ENCODE measurements at places on chromosomes 12 and 14.

GRCh38 chr14:63421919-63422318 is 103.2 kb upstream of the GPHB5 start:
- DNase-seq, result no peak

DNA sequence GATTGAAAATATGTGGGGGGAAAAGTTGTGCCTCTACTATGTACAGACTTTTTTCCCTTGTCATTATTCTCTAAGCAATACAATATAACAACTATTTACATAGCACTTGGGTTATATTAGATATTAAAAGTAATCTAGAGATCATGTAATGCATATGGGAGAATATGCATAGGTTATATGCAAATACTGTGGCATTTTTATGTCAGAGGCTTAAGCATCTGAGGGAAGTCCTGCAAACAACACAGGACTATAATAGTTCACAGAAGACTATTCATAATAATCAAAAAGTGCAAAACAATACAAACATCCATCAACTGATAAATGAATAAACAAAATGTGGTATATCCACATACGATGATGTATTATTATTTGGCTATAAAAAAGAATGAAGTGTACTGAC is 33.7 kb downstream of the YAF2 start:
- no peak for DNase-seq

DNA sequence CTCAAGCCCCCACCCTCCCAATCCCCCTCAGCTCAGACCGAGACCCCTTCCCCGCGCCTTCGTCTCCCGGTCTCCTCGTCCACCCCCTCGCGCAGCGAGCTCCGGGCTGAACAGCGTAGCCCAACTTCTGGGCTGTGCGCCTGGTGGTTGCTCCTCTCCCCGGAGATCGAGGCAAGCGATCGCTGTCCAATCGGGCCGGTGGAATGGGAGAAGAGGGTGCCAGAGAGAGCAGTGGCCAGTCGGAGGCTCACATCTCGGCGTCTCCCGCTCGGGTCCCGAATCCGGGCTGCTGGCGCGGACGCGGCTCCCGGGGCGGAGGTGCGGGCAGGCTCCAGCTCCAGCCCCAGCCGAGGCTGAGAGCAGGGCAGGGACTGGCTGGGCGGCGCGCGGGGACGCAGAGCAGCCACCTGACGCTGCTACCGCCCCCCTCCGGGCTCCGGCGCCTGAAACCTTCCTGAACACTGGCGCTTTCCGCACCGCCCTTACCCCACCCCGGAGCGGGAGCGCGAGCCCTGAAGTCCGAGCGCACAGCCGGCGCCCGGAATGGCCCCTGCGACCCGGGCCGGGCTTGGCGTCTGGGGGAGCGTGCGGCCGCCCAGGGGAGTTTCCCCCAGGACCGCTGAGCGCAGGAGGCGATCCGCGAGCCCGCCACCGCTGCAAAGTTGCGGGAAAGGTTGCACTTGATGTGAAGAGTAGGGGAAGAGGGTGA is 508 bp upstream of the KCNH5 start:
- DNase-seq, result peak; percentile 16

- no peak for DNase-seq
These were observed 139.2 kb downstream of the RBM19 start for GRCh38 chr12:113826805-113827538.

GRCh38 chr12:117273091-117273490 is 82.8 kb upstream of the FBXO21 start:
- DNase-seq, result no peak

DNA sequence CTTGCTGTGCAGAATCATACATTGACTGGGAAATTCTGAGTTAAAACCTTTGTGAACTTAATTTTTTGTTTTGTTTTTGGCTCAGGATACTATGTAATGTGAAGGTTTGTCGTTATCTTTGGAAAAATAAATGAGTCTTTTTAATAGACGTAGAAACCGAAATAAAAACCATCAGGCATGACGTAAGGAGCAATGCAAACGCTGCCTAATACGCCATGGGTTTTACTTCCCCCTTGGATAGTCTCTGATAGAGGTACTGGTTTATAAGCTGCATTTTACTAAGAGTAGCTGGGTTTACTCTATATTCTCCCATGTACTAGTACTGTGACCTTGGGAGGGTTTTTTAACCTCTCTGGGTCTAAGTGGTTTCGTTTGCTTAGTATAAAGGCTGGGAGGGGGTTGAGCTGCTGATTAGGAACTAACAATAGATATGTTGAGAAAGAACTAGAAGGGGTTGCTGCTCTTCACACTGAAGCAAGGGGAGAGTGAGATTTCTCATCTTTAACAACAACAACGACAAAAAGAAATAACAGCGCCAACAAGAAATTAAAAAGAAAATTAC is 66.8 kb upstream of the SLCO1C1 start:
- DNase-seq, result no peak

DNA sequence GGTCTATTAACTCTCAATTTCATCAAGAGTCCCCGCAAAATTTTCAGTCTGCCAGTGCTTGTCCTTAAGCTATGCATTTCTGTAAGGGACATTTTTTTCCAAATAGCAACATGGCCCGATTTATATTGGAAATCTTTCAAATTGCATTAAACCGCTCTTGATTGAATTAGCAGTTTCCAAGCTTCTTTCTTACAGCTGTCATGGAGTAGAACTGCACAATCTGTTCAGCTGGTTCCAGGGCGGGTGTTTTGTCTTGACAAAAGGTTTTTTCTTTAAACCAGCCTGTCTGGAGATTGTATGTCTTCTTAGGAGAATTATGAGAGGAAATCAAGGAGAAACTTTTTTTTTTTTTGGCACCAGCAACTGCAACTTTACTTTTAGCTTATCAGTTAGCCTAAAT is 185.8 kb downstream of the ALG10B start:
- DNase-seq, result no peak

- DNase-seq, result no peak
These were observed 4.5 kb downstream of the OS9 start for GRCh38 chr12:57698414-57698813.

DNA sequence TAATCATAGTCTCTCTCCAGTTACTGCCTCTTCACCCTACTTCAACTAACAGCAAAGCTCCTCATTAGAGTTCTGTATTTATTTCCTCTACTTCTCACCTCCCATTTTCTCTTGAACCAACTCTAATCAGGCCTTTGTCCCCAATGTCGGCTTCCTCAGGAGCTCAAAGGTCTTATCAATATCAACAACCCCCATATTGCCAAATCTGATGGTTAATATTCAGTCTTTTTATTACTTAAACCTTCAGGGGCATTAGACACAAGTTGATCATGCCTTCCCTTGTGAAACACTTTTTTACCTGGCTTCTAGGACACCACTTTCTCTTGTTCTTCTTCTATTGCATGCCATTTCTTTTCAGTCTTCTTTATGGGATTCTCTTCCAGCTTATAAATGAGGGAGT is 509.0 kb downstream of the NELL2 start:
- DNase-seq, result no peak

- no peak for DNase-seq
These were observed 14.1 kb downstream of the TEDC1 start for GRCh38 chr14:105505101-105505500.

DNA sequence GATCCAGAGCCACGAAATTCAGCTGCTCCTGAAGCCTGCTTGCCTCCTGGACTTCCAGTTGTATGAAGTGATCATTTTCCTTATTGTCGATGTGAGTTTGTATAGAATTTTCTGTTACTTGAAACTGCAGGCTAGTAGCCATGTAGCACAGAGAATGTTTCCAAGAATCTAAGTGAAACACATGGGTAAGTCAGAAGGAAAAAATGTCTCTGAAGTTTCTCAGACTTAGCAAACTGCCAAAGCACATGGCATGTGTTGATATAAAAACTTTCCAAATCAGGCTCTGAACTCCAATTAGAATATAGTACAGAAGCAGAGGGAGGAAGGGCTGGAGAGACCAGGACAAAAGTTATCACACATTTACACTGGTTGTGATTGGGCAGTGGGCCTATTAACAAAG is 9.8 kb upstream of the PCNX1 start:
- no peak for DNase-seq

GRCh38 chr14:55130196-55130550 is 1.1 kb downstream of the LGALS3 start:
- no peak for DNase-seq

DNA sequence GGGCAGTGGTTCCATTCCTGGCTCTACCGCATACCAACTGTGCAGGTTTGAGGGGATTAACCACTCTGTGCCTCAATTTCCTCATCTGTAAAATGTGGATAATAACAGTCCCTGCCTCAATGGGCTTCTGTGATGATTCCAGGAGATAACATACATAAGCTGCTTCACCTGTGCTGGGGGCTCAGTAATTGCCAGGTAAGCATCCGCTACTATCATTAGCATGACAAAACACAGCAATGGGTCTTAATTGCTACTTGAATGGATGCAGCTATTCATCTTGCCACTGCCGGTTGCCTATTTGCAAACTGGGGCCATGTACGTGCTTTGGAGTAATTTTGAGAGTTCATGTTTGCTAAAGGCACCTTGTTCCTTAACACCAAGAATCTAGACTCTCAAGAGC is 132.6 kb downstream of the TMEM132D start:
- DNase-seq, result no peak

- DNase-seq, result no peak
These were observed 23.1 kb upstream of the DLK1 start for GRCh38 chr14:100703386-100704220.

DNA sequence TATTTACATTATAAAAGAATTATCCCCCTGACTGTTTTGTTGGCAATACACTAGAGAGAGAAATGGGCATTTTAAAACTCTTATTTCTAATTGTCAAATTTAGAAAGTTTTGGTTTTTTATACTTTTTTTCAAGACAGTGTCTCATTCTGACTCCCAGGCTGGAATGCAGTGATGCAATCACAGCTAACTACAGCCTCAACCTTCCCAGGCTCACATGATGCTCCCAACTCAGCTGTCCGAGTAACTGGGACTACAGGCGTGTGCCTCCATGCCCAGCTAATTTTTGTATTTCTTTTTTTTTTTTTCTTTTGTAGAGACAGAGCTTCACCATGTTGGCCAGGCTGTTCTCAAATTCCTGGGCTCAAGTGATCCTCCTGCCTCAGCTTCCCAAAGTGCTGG is 8.3 kb upstream of the OR11H6 start:
- DNase-seq, result no peak

DNA sequence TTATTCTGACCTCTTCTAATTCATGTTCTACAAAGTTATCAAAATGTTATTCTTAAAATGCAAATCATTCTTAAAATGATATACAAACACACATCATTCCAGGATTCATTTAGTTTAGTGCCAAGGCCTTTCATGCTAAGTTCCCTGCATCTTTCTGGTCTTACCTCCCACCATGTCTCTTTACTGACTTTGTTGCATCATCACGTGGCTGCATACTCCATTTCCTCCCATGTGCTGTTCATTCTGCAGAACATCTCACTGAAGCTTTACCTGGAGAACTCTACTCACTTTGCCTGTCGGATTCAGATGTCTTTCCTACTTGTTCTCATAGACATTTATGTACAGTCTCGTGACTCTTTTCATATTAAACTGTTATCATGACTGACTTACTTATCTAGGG is 278.1 kb downstream of the RAD51B start:
- no peak for DNase-seq

DNA sequence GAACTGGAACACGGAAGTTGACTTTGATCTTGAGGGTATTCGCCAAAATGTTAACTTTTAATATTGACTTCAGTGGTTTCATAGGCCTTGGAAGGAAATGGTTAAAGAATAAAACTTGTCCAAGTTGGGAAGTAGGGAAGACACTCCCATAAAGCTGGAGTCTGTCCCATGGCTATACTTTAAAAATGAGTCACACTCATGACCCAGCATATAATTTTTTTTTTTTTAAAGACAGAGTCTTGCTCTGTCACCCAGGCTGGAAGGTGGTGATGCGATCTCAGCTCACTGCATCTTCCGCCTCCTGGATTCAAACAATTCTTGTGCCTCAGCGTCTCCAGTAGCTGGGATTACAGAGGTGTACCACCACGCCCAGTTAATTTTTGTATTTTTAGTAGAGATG is 19.6 kb downstream of the TMPRSS12 start:
- DNase-seq, result no peak

DNA sequence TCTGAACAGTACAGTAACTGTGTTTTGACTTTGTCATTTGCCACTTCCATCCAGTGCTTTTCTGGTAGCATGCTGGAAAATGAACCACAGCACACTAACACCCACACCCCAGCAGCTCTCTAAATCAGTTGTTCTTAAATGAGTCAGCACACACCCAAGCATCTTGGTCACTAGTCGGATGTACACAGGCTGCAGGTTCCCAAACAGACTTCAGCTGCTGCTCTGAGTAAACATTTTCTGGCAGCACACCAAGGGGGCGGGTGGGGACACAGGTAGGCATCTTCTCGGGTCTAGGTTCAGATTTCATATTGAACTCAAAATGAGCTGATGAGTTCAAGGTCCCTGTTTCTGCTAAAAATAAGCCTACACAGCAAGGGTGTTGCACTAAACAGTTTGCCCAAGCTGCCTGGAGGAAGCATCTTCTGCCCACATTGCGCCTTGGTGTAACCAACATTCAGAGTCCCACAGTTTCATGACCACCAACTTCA is 39.8 kb downstream of the IFNG start:
- DNase-seq, result peak; percentile 85

DNA sequence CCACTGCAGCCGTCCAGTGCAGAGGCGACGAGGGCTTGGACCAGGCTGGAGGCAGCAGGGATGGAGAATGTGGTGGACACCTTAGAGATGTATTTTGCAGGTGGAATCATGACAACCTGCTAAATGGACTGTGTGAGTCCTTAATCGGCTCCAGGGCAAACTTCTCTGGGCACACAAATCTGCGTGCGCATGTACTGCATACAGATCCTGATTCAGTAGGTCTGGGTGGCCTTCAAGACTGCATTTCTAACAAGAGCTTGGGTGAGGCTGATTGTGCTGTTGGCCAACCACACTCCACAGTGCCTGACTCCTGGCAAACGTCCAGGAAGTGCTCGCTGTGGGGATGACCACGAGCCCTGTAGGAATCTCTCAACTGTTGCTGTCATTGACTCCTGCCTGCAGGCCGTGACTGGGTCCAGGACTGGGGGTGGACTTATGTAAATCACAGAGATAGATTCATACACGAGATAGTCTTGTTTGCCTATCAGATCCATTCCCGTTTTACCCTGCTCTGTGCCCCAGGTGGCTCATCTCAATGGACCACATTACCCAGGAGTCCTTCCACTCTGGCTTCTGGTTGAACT is 27.2 kb downstream of the JDP2 start:
- no peak for DNase-seq

DNA sequence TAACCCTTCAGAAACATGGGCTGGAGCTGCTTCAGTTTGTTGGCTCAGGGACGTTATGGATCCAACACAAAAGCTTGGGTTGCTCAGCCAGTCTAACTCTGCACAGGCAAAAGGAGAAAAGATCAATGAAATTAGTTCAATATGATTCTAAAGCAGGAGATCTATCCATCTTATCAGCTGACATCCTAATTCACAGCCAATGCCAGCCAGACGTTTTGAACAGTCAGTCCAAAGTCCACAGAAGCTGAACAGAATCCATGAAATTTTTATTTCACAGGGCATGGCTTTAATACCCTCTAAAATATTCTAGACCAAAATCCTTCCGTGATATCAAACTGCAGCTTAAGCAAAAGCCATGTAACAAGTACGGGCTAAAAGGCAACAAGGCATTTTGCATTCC is 13.7 kb downstream of the NRDE2 start:
- no peak for DNase-seq

- DNase-seq, result no peak
These were observed 64.8 kb downstream of the DACT1 start for GRCh38 chr14:58702441-58703160.

Measured in activated T-cell treated with anti-CD3 and anti-CD28 coated beads, Interleukin-2, amount 50 U/mL, for 48 hours (primary cell).